Eye (tissue), 1 donor: ENCODE measurements at places on chromosomes 12 and 14.
A peak's percentile ranks its signal among the peaks of the same experiment; 100 is the strongest.

- DNase-seq, result no peak
Measured at GRCh38 chr14:75714991-75715390, 53.9 kb downstream of the TTLL5 start.

DNA sequence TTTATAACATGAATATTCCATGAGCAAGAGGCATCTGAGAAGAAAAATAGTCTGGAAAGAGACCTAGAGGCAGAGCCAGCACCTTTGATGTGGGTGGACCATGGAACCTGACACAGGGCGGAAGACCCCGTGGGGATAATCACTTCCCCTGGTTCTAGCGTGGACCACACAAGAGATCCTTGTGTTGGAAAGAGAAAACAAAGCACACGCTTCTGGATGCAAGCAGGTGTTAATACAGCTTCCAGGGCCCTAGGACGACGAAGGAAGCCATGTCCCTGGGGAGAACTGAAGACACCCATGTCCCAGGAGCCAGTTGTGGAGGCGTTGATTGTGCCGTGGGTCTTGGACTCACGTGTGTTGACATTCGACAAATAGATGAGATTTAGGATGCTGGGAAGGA, 102.9 kb downstream of the ADGRD1 start:
- DNase-seq, result no peak

DNA sequence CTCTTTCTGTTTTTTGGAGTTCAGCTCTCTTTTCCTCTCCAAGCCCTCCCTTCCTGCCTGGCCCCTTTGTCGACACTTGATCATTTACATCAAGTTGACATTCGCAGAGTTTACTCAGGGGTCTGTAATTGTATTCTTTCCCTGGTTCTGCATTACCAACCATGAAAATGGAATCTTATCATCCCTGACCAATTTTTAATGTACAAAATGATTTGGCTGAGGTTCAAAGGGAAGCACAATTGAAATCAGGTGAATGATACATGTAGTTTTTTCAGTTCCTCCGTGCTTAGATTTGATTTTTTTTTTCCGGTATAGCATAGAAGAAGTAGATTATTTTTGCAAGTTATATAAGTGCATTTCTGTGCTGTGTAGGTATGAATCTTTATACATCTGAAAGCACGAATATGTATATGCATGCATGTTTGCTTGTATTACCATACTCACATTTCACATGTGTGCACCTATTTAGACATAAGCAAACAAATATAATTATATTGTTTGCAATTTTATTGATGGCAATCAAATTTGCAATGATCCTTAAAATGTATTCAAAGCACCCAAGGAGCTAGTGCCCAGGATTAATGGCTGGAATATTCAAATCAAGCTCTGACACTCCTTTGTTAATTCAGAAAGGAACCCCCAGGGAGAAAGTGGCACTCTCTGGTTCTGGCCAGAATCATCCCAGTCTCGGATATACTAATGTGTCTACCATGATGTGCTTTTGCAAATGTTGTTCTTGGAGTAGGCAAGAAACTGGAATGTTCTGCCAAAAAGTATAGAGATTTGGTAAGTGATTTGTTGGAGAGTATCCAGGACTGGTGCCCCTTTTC, 189.3 kb downstream of the VRK1 start:
- DNase-seq, result no peak

- DNase-seq, result no peak
Measured at GRCh38 chr14:59316151-59316830, 127.8 kb downstream of the DAAM1 start.

- no peak for DNase-seq
Measured at GRCh38 chr12:94481734-94482133, 22.1 kb upstream of the CEP83 start.

GRCh38 chr12:24591079-24591626, 357.7 kb downstream of the BCAT1 start:
- DNase-seq, result no peak

DNA sequence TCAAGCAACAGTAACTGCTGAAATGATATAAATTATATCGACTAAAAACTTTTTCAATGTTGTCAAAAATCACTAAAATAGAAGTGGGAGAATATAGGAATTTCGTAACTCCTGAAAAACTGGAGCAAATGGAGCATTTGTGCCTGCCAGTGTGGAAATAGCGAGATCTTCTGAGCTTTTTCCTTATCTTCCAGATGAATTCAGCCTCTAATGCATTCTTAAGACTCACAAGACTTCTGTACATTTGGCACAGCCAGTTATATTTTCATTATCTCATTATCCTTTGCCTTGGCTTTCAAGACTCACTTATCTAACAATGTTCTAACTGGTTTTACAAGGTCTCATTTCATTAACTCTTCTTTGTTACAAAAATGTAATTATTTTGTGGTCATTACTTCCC, 252.4 kb downstream of the GXYLT1 start:
- DNase-seq, result no peak

DNA sequence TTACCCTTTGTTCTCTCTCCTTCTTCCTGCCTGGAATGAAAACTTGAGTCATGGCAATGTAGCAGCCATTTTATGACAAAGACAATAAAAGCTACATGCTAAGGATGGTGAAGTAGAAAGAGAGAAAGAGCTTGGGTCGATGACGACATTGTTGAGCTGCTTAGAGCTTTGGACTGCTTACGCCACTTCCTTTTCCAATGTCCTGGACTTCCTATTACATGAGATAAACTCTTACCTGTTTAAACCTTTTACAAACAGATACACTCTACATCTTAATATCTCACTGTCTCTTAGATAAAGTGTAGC, 70.1 kb downstream of the PEBP1 start:
- DNase-seq, result no peak

DNA sequence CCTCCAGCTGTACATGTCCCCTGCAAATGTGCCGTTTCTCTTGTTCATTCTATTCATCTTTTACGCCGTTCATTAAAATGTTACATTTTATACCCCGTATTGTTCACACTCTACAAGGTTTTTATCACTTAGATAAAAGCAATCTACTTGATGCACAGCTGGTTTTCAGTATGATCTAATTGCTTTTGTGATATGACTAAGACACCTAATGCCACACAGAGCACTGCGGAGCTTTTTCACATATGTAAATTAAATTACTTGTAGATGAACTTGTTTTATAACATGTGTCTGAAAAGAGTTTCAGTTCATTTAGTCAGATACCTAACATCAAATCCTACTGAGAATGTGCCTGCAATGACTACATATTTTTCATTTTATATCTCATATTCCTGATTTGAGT, 40.9 kb upstream of the RERGL start:
- DNase-seq, result no peak

DNA sequence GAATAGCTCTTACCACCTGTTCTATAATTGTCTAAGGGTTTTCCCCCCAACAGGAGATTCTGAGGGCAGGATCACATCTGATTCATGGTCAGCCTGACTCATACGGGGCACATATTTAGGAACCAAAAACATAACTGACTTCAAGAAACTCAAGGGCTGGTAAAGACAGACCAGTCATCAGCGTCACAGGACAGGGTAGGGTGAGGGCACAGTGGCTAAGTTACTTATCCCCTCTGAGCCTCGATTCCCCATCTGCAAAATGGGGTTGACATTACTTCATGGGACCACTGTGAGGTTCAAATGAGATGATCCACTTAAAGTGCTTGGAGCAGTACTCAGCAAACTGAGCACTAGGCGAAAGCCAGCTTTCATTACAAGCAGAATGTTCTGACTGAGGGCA, 606 bp downstream of the CINP start:
- DNase-seq, result no peak

DNA sequence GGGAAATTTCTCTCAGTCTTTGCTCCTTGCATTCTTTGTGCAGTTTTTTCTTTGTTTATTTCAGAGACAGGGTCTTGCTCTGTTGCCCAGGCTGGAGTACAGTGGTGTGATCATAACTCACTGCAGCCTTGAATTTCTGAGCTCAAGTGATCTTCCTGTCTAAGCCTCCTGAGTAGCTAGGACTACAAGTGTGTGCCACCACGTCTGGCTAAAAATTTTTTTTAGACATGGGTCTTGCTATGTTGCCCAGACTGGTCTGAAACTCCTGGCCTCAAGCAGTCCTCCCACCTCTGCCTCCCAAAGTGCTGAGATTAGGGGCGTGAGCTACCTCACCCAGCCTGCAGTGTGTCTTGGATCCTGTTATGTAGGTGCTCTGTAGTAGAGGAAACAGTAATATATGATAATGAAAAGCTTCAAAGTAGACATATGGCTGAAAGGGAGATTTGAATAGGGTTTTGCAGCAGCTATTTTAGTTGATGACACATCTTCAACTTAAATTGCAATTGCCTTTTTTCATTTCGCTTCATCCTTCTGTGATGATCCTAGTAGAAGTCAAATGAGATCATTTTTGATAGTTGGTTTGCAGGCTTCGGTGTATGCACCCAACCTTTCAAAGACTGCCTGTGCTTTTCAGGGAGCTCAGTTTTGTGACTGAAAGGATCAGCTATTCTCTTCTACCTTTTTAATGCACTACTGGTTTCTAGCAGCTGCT, 75.4 kb downstream of the FUT8 start:
- DNase-seq, result no peak

DNA sequence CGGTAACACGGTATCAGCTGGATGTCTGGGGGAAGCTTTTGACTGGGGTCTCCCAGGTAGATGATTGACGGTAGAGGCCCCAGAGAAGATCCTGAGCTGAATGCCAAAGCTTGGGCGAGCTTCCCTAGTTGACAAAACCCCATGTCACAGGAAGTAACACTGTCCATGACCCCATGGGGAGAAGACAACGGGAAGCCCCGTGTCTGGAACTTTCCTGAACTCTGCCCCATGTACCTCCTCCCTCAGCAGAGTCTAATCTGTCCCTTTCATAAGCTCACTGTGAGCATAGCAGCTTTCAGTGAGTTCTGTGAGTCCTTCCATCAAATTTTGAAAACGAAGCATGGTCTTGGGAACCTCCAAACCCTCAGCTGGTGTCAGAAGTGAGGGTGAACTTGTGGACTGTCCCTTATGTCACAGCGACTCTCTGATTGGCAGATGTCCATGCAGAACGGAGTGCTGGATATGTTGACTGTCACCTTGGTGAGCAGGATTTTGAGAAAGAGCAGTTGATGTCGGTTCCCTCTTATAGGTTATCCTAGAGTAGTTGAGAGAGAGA, 29.7 kb upstream of the BEGAIN start:
- no peak for DNase-seq

GRCh38 chr12:114913871-114914801, 230.2 kb upstream of the TBX3 start:
- DNase-seq, result no peak

- peak; percentile 22 for DNase-seq
Measured at GRCh38 chr14:53619691-53620231, 336.9 kb downstream of the BMP4 start.

GRCh38 chr12:111451232-111451631, 45.5 kb downstream of the SH2B3 start:
- no peak for DNase-seq

DNA sequence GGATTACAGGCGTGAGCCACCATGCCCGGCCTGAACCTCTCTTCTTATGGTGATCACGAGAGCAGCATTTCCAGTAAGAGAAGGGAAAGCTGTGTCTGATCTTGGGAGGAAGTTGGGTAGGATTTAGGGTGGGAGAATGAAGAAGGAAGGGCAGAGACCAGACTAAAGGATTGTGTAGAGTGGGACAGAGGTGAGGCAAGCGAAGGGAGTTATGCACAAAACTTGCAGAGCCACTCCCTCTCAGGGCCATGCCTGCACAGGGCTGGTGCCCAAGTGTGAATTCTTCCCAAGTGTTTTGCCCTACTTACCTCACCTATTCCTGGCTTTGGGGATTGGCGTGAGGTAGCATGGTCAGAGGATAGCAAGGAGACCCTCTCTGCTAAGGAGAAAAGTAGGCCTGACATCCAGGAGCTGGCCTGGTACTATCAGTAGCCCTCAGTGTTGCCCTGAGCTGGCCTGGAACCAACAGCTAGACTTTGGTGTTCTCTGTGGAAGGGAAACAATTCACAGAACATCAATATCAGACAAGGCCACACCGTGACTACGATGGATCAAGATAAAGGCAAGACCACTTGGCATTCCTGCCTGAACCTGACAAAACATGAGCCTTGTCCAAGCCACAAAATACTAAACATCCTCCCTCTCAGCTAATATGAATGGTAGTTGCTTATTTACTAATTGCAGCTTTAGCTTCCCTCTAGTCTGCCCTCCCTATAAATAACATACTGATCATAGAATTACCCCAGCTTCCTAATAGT, 201.0 kb upstream of the AMIGO2 start:
- no peak for DNase-seq

DNA sequence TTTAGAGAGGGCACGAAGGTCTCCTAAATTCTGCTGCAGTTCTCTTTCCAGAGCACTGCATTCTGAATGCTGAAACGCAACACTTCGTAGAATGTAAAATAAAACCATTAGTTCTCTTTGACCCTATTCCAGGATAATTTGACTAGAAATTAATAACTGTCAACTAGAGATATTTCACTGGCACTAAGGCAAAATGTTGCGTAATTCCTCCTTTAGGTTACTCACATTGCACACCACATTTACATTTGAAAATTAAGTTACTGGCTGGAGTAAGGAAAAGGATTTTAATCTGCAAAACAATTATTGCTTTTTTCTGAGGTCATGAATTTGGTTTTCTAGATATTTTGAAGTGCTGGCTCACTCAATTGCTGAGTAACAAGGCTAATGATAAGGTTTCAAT, 58.0 kb upstream of the TRHDE start:
- DNase-seq, result no peak

DNA sequence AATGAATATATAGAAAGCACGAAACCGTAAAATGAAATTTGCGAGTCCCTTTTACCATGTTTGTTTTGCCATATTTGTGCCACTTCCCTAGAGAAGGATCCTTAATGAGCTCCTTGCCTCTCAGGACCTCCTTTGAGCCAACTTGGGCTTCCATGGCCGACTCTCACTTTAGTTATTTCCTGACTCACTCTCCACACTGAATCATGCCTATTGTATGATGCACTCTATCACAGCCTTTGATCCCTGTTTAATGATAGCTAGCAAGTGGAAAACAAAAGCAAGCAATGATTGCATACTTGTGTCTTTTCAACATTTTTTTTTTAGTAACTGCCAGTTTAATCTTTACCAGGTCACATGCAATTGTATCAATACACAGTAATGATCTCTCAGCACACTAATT, 153.2 kb downstream of the CCER1 start:
- DNase-seq, result no peak

DNA sequence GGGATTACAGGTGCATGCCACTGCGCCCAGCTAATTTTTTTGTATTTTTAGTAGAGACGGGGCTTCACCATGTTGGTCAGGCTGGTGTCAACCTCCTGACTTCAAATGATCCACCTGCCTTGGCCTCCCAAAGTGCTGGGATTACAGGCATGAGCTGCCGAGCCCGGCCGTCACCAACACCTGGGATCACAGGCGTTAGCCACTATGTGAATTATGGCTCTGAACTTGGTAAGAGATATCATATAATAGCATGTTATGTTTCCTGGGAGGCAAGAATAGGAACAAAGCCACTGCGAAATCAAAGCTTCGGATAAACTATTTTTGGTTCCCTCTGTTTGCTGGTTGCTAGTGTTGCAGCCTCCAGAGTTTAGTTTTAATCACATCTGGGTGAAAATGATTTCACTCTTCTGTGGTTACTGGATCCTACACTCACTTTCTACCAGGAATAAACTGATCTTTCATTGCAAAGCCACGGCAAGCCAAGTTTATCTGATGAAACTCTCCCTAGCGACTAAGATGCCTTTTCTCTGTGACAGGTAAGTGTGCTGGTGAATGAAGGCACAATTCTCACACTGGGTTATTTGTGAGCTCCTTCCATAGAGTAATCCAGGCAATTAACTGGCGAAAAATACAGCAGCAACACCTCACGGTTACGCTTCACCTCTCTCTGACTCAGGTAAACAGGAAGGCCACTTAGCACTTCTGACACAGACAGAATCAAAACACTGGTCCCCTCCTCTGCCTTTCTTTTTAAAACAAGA, 16.7 kb downstream of the SNRNP35 start:
- DNase-seq, result no peak

GRCh38 chr12:98646294-98647090, 1.4 kb downstream of the APAF1 start:
- peak; percentile 42 for DNase-seq
